Kidney (tissue), 22 donors: ENCODE measurements at places on chromosomes 5 and 9. TPM values are rescaled to one million over a fixed set of nuclear protein-coding genes. Genes with fewer than 3 reads are reported as not detected.
A peak's percentile ranks its signal among the peaks of the same experiment; 100 is the strongest.

- no peak overlapping the region for H3K27ac ChIP-seq
- H3K4me1 ChIP-seq, result peaks cover 10% of the 10 kb centered on the region
- DNase-seq, result no peak
These were observed 63.2 kb upstream of the IQGAP2 start for GRCh38 chr5:76339919-76340318.

- H3K36me3 ChIP-seq, result no peaks in the 10 kb centered on the region
- H3K27me3 ChIP-seq, result no peaks in the 10 kb centered on the region
- no peak for DNase-seq
- H3K4me3 ChIP-seq, result no peak overlapping the region
- H3K4me1 ChIP-seq, result no peaks in the 10 kb centered on the region
These were observed 197.5 kb downstream of the PALM2AKAP2 start for GRCh38 chr9:109977521-109977920.

DNA sequence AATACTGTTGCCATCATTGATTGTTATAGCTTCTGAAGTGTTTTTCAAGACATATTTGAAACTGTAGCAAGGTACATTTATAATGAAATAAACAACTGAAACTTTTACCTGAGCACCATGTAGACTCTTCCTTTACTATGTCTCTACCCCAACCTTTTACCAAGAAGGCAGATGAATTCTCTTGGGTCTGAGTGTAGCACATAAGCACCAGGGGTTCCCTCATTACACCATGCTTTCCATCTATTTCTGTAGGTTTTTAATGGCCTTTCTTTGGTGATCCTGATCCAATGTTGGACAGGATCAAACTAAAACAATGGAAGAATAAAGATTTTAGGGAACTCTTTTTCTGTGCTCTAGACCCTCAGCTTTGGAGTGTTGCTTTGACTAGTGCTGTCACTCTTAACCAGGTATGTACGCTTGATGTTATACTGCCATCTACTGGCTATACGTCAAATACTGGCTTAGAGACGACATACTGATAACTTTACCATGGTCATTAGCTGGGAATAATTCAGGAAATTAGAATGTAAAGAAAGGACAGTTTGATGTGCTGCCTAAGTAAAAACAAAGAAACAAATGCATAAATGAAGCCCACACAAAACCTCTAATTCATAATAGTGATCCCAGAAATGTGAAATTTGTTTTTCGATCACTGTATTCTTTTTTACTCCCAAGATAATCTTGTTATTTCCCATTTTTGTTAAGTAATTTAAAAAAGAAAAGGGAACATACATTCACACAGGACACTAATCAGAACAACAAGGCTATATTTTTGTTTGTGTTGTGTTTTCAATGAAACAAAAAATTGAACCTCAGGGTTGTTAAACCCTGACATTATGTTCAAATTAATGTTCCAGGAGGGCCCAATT is 30.7 kb downstream of the IFNW1 start:
- H3K27me3 ChIP-seq, result no peaks in the 10 kb centered on the region
- no peak overlapping the region for H3K27ac ChIP-seq
- DNase-seq, result no peak
- H3K36me3 ChIP-seq, result no peaks in the 10 kb centered on the region
- no peaks in the 10 kb centered on the region for H3K4me1 ChIP-seq

DNA sequence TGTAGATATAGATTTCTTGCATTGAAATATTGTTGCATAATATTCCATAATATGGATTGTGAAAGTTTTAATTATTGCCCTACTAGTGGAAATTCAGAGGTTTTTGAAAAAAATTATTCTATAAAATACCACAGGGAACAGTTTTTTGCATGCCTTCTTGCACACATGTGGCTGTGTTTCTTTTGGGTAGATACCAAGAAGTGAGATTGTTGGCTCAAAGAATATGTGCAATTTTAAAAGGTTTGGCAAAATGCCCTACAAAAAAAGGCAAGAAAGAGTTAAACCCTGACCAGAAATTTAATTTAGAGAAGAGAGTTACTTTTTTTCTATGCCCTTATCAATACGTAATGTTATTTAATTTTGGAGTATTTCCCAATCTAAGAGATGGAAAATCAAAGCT is 270.8 kb upstream of the DAPK1 start:
- H3K27me3 ChIP-seq, result no peaks in the 10 kb centered on the region
- H3K4me1 ChIP-seq, result peaks cover 3% of the 10 kb centered on the region
- H3K27ac ChIP-seq, result no peak overlapping the region
- DNase-seq, result no peak
- no peaks in the 10 kb centered on the region for H3K36me3 ChIP-seq

Gene OXCT1
- total RNA-seq, result 20.5 TPM

- DNase-seq, result no peak
- peak overlapping the region; percentile 85 for H3K4me3 ChIP-seq
- no peak overlapping the region for H3K27ac ChIP-seq
- no peaks in the 10 kb centered on the region for H3K27me3 ChIP-seq
- no peaks in the 10 kb centered on the region for H3K4me1 ChIP-seq
These were observed 1.3 kb downstream of the BRD9 start for GRCh38 chr5:891117-891836.

GRCh38 chr9:131068076-131068816 is 28.1 kb upstream of the AIF1L start:
- no peaks in the 10 kb centered on the region for H3K36me3 ChIP-seq
- H3K27ac ChIP-seq, result peak overlapping the region; percentile 43
- H3K27me3 ChIP-seq, result no peaks in the 10 kb centered on the region
- no peak for DNase-seq
- H3K4me1 ChIP-seq, result peaks cover 4% of the 10 kb centered on the region

- no peak overlapping the region for H3K4me3 ChIP-seq
- no peaks in the 10 kb centered on the region for H3K36me3 ChIP-seq
- H3K27me3 ChIP-seq, result no peaks in the 10 kb centered on the region
- H3K4me1 ChIP-seq, result no peaks in the 10 kb centered on the region
- no peak for DNase-seq
These were observed 53.9 kb upstream of the IL17B start for GRCh38 chr5:149432911-149433401.

Gene ADAMTSL2
- 32.1 TPM for total RNA-seq

DNA sequence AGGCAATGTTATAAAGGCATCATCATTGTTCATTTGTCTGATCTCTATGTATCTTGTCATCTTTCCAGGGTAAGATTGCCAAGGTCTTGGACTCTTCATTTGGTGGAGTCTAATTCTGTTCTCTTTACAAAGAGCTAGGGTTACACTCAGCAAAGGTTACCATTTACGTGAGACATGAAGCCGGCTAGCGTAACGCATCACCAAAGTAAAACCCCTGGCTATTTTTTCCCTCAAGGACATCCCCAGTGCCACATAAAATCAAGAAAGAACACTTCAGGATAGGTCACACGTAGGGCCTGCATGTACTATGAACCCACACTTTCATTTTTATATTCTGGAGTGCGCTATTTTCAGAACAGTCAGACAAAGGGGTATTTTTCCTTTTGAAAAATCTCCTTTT is 20.0 kb upstream of the MYOT start:
- no peak overlapping the region for H3K27ac ChIP-seq
- H3K4me3 ChIP-seq, result no peak overlapping the region
- no peaks in the 10 kb centered on the region for H3K4me1 ChIP-seq
- H3K27me3 ChIP-seq, result no peaks in the 10 kb centered on the region

DNA sequence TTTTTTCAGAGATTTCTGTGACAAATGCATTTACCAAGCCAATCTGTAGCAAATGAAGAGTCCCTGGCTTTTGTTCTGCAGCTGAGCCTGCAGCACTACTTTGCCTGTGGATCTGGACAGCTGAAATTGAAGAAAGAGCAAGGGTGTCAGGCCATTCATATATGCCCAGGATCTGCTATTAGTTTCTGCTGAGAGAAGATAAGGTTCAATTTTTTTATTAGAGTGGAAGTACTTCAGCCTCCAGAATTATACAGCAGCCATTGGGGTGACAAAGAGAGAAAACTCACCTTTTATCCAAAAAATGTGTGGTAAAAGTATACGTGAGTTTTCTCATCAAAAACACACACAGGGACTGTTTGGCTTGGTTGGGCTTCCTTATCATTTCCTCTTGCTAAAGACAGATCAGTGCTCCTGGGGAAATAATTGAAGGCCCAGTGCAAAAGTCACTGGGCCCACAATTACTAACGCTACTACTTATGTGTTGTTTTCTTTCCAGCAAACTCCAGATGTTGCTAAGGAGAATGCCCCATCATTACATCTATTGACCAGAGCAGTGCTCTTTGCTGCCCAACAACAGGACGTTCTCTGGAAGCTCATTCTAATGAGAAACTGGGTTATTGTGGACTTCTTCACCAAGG is 138.6 kb downstream of the CEMIP2 start:
- H3K27ac ChIP-seq, result no peak overlapping the region
- no peaks in the 10 kb centered on the region for H3K27me3 ChIP-seq
- H3K4me3 ChIP-seq, result no peak overlapping the region
- H3K36me3 ChIP-seq, result no peaks in the 10 kb centered on the region
- DNase-seq, result no peak
